ENCODE measurements at places on chromosomes 2 and 18.

DNA sequence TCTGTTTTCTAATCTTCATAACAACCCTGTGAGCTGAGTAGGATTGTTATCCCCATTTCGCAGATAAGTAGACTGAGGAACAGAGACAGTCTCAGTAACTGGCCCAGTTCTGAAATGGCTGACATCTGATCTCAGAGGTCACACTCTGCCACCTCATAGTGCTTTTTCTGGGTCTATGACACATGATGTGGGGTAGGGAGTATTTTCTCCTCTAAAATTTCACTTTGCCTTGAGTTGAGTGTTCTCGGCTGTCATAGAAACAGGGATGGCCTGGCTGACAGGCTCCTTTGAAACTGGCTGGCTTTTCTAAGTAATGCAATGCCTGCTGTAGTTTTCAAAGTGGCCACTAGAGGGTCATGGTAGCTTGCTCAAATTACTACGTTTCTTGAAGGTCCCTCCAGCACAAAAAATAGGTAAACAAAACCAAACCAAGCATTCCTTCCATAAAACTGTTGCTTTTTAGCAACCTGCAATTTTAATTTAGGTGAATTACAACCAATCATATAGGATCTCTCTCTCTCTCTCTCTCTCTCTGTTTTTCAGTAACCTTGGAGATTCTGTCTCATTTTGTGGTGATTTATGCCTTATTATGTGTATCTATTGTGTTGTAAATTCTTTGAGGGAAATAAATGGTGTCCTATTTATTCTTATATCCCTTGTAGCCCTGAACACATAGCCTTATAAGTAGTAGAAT is 84.2 kb upstream of the TTN start:
- DNase-seq = peak; percentile 7

- no peak for DNase-seq
Observed at GRCh38 chr2:238166391-238167343, 7.9 kb downstream of the ERFE start.

- no peak for DNase-seq
Observed at GRCh38 chr18:3236470-3236869, 11.1 kb upstream of the MYL12A start.

DNA sequence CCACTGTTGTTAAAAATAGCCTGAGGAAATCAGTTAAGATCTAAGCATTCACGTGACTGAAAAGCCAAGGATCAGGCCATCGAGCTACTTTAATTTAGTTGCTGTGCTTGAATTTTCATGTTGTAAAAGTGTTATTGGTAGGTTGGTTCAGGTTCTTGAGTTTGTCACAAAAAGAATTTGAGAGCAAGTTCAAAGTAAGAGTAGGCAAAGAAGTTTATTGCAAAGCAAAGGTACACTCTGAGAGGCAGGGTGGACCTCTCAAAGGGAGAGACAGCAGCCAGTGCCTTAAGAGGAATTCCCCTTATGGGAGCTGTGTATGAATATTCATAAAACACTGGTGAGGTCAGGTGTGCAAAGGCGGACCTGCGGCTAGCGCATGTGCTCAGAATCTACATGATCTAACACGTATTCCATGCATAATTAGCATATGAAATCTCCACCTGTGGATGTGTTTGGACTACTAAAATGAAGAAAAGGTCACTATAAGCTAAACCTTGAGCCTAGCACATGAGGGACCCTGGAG is 236.5 kb downstream of the NDUFA10 start:
- no peak for DNase-seq

GRCh38 chr2:112634153-112634873 is 11.4 kb upstream of the SLC20A1 start:
- no peak for DNase-seq

- DNase-seq = no peak
Observed at GRCh38 chr2:45813003-45813941, 161.8 kb downstream of the PRKCE start.

GRCh38 chr2:67604360-67604759 is 207.2 kb downstream of the ETAA1 start:
- DNase-seq = no peak

- DNase-seq = no peak
Observed at GRCh38 chr2:43524177-43524965, 71.5 kb downstream of the THADA start.

DNA sequence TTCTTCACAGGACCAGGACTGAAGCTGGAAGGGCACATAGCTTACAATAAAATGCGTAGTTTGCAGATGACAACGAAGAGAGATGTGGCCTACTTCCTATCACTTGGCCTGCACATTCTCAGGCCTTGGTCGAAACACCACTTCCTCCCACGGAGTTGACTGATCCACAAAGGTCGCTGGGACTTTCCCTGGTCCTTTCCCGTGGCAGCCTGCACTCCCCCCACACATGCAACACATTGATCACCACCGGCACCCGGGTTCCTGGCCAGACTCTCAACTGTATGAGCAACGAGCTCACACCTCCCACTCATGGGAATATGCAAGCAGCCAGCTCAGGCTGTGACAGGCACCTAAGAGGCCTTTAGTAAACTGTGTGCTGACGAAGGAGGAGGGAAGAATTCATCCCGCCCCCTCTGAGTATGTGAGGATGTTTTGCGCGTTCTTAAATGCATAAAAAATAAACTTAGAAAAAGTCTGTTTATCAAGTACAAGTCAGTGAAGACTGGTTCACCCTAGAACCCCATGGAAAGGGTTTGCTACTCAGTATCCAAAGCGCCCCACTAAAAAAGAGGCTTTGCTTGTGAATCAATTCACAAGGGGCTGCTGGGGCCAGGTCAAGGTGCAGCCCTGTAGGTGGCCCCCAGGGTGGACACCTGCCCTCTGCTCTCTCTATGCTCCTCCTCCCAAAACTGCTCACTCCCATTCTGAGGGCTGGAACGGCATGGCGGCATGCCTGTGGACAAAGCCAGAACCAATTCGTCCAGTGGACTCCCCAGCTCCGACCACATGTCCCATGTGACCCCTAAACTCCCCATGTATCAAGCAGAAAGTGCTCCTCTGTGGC is 154.3 kb downstream of the EIPR1 start:
- DNase-seq = peak; percentile 29

DNA sequence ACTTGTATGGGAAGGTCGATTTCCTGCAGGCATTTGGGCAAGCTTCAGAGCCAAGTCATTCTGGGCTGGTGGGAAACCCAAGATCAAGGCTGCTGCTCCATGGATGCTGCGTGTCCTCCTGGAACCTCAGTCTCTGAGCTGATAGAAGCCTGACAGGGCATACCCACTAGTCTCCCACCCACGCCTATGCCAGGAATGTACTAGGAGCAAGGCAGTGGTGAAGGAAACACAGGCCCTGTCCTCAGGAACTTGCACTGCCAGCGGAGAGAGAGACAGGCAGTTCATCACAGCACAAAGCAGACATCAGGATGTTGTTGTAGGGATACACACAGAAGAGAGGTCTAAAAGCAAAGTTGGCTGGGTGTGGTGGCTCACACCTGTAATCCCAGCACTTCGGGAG is 84.2 kb downstream of the PLB1 start:
- DNase-seq = no peak

DNA sequence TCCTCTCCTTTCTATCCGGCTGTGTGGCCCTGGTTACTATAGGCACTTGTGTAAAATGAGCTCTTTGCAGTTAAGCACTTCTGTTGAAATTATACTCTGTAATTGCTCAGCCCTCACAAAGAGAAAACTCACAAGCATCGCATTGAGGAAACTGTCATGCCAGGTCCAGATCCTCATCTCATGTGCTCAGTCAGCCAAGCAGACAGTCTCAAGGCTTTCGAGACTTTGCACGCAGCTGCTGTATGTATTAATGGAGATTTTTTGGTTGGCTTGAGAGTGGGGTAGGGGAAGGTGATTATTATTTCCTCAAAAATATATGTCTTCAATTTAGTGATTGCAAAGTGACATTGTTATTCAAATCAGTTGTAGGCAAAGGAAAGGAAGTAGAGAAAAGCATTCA is 33.0 kb upstream of the PHLPP1 start:
- no peak for DNase-seq

DNA sequence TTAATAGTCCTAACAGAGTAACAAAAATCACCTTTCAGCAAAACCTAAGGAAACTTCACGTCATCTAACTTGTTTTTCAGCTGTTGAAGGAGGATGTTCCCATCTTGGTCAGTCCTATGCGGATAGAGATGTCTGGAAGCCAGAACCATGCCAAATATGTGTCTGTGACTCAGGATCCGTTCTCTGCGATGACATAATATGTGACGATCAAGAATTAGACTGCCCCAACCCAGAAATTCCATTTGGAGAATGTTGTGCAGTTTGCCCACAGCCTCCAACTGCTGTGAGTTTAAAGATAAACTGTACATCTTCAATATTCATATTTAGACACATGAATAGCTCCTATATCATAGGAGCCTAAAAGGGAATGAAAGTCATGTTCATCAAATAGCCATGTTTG is 10.5 kb downstream of the COL3A1 start:
- DNase-seq = no peak

GRCh38 chr2:85061896-85062295 is 71.3 kb upstream of the TCF7L1 start:
- no peak for DNase-seq

DNA sequence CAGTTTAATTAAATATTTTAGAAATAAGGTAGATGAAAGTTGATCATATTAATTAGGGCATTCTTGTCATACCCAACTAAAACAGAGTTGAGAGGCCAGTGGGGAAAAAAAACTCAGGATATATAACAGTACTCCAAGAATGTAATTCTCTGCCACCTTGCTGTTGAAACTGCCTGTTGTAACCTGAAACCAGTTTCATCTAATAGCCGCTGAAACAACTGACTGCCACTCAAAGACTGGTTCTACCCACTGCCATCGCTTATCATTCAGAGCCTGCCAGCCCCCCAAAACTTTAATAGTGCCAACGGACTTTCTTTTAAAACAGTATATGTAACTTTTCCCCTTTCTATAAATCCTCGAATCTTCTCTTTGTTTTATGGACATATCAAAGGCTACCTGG is 37.7 kb upstream of the FSIP2 start:
- DNase-seq = no peak

- no peak for DNase-seq
Observed at GRCh38 chr2:166238176-166238575, 110.4 kb upstream of the SCN1A start.

- no peak for DNase-seq
Observed at GRCh38 chr2:188956961-188957360, 17.2 kb upstream of the COL3A1 start.

GRCh38 chr18:27948986-27949385 is 227.9 kb downstream of the CDH2 start:
- DNase-seq = no peak

DNA sequence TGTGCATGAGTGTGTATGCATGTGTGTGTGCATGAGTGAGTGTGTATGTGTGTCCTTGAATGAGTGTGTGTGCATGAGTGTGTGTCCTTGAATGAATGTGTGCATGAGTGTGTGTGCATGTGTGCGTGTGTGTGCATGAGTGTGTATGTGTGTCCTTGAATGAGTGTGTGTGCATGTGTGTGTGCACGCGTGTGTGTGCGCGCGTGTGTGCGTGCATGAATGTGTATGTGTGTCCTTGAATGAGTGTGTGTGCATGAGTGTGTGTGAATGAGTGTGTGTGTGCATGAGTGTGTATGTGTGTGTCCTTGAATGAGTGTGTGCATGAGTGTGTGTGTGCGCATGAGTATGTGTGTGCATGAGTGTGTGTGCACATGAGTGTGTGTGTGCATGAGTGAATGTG is 271.9 kb downstream of the RNF144A start:
- no peak for DNase-seq

DNA sequence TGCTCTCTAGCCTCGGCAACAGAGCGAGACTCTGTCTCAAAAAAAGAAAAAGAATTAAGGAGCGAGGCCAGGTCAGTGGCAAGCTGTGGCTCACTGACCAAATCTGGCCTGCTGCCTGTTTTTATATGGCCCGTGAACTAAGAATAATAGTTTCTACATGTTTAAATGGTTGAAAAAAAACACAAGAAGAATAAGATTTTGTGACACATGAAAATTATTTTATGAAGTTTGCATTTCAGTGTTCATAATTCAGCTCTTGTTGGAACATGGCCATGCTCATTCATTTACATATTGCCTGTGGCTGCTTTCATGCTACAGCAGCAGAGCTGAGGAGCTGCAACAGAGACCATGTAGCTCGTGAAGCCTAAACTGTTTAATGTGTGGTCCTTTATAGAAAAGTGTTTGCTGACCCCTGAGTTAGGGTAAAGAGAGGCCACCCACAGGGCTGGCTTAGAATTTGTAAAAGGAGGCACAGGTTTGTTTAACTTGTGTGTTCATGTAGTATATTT is 59.5 kb downstream of the MFSD6 start:
- no peak for DNase-seq

DNA sequence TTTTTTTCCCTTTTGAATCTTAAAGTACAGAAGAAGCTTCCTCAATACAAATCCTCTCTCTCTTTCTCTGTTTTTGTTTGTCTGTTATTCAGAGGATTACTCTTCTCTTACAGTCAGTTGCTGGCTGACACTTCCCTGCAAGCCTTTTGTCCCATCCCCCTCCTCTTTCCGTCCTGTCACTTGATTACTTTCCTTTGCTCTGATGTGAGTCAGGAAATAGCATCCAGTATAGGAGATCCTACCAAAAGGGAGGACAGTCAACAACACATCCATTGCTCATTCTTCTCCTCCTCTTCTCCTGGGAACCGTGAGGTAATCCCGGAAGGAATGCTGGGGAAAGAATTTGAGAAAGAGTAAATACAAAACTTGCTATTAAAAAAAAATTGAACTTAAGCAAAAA is 79.3 kb upstream of the SCN7A start:
- DNase-seq = no peak

- no peak for DNase-seq
Observed at GRCh38 chr18:37551846-37552245, 13.8 kb downstream of the CELF4 start.

GRCh38 chr2:102520009-102520408 is 47.0 kb downstream of the SLC9A4 start:
- no peak for DNase-seq

DNA sequence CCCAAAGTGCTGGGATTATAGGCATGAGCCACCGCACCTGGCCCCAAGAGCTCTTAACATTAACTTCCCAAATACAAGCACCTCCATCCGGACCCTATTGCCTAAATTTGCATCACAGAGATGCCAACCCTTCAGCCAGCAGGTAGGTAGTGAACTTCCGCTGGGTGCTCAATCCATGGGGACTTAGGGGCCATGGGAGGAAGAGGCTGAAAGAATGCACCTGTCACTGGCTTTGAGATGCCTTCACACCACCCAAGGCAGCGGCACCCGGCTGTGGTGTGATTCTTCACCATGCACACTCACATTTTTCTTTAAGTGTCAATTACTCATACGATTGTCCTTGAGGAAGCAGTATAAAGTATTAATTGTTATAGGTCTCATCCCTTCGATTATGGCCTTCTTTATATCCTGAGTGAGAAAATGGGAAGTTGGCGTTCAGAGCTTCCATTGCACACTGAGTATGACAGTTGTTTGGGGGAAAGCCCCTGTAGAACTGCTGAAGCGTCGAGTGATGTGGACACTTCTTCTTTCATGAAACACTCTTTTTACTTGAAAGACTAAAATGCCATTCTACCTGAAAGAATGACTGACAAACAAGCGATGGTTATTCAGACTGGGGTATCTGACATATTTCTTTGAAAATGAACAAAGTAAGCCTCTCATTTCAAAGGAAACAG is 51.8 kb upstream of the BIN1 start:
- no peak for DNase-seq

Measured in stimulated activated CD8-positive, alpha-beta memory T cell treated with anti-CD3 and anti-CD28 coated beads, Interleukin-2, amount 100 ng/mL, for 1 hour (primary cell).